ENCODE measurements at places on chromosomes 2 and 18.

GRCh38 chr2:904246-905024 is 46.2 kb upstream of the SNTG2 start:
- no peak for DNase-seq

GRCh38 chr2:176851889-176852483 is 360.6 kb upstream of the HNRNPA3 start:
- DNase-seq: no peak

DNA sequence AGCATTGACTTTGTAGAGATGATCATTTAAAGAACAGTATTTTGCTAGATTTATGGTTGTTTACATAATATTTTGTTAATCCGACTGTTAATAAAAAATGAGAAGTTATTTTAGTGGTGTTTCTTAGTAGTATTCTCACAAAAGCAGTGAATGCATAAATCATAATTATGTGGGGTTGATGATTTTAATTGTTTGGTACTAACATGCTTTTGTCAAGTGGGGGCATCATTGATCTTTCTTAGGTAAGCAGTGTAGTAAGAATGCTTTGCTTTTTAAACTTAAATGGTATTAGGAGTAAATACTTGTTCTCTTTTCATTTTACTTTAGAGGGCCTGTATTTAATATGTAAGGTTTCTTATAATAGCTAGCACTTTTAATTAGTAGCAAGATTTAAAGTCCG is 109.2 kb upstream of the OTX1 start:
- DNase-seq: no peak

DNA sequence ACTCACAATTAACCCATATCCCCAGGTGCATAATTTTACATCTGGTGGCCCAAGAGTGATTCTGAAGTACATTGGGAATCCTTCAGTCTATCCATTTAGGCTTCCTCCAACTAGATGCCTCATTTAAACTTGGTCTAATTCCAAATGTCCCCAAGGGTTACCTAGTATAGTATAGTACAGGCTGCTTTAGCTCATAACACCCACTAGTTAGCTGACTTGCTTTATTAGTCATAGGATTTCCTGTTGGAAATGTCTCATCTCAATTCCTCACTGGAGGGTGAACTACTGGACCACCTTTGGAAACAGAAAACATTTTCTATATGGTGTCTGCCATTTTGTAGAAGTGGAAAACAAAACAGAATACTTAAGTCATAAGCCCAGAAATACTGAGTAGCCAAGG is 202.5 kb upstream of the SESTD1 start:
- DNase-seq: no peak

DNA sequence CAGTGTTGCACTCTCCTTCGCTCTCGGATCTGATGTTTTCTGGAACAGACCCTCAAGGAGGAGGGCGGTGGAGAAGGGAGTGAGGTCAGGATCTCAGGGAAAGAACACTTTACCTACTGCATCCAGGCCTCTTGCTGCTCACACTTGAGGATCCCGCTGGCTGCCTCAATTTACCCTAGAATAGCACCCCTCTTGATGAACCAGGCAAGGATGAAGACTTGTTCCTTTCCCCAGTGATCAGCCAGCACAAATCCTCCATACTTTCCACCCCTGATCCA is 14.2 kb downstream of the WNT10A start:
- DNase-seq: no peak

- no peak for DNase-seq
Observed at GRCh38 chr18:10771053-10771709, 245.4 kb downstream of the NAPG start.

DNA sequence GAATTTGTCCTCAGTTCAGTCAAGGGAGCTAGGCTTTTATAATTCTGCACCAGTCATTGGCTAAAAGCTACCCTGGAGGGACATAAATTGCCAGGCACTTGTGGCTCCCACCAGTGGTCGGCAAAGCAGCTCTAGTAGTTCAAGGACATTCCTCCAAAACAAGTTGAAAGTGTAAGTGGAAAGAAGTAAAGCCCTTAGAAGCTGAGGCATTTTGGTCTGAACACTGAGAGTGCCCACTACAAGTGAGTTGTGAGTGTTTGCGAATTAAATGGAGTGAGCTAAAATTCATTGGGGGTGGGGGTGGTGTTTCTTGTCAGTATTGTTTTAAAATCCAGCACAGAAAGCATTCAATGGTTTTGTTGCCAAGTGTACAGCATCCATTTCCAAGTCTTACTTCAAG is 879.9 kb upstream of the CDH2 start:
- no peak for DNase-seq

GRCh38 chr18:2889761-2890192 is 43.0 kb downstream of the EMILIN2 start:
- no peak for DNase-seq

DNA sequence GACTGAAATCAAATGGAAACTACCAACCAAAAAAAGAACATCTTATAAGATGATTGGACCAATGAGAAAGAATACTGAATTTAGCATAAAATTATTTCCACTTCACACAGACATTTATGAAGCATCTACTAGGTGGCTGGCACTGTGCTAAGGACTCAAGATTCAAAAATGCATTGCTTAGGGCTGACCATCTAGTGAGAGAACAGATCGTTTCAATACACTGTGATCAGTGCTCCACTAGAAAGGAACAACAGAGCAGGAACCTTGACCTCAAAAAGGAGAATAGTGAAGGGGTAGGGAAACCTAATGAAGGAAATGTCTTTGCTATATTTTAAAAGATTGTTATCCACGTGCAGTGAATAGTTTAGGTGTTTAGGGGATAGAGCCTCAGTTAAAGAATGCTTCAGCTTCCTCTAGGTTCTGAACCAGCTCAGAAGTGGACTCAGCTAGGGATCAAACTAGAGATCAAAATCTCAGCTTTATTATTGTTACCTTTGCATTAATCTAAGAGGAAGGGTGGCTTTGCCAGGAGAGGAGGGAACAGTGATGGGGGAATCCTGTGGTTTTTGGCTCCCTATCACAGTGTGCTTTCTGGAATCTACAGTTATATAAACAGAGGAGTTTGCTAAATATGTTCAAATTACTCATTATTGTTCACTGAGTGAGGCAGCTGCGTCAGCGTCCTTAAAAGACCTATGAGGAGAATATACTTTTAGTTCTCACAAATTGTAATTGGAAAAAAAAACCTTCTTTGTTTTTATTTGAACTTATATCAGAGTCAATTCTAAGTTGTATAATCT is 16.2 kb upstream of the BBS5 start:
- DNase-seq: no peak

DNA sequence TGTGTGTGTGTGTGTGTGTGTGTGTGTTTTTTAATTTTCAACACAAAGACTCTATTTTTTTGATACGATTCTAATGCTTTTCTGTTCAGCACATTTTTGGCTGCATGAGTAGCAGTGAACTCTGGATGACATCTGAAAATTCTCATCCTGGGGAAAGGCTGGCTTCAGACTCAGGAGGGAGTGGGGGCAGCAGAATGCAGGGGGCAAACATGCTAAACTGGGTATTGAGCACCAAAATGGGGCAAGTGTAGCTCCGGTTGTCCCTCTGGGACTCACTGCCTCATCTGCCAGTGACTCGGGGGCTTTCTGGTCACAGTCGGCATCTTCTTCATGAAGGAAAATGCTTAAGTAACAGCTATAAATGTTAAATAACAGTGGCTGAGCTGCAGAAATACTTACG is 116.8 kb upstream of the PID1 start:
- DNase-seq: no peak

- no peak for DNase-seq
Observed at GRCh38 chr2:24657818-24658217, 135.4 kb downstream of the PTRHD1 start.

GRCh38 chr2:189444322-189444721 is 3.0 kb downstream of the WDR75 start:
- no peak for DNase-seq

DNA sequence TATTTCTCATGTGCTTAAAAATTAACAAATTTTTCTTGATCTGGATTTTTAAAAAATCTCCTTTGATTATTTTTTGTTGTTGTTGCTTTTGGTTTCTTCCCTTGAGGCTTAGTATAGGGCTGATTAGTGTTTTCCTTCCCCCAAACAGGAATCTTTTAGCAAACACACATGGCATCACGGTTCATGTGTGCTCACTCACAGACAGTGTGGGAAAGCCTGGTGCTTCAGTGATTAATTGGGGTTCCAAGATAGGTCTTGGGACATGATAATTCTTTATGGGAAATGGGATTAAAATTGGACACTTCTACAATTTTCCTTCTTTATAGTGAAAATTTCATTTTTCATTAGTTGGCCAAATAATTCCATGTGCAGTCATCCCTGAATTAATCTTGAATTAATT is 153.9 kb upstream of the SOX11 start:
- no peak for DNase-seq

GRCh38 chr2:12456293-12457106 is 260.2 kb upstream of the TRIB2 start:
- peak; percentile 61 for DNase-seq

DNA sequence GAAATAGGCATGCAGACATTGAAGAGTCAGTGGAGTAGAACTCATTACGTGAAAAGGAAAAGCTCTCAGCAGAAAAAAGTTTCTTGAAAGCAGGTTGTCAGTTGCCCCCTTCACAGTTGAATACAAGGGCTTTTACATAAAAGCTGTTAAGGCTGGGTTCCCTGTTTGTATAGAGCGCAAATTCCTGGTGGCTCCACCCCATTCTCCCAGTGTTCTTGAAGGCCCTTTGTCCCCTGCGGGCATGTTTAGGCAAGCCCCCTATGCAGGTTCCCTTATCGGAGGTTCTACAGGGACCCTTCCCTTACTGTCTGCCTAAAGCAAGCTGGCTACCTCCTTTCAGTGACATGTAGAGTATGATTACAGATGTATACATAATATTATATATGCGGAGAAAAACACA is 497.2 kb upstream of the SYT4 start:
- DNase-seq: no peak

DNA sequence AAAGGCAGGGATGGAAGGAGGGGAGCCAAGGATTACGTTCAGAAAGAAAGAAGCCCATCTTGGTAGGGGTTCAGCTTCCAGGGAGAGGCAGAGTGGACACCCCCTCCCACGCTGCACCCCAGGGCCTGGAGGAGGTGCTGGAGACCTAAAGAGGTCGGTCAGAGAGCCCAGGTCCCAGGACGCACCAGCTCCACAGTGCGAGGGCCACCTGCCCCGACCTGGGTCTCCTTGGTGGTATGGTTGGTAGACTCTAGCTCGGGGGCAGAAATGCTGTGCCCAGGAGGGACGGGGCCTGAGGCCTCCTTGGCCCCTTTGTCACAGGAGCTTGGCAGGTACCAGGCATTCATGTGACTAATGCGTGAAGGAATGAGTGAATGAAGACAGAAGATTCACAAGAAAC is 87.1 kb upstream of the RAB6C start:
- DNase-seq: no peak

GRCh38 chr2:224875841-224876240 is 159.7 kb upstream of the CCDC195 start:
- DNase-seq: no peak
